MG63 (cell line): ENCODE measurements at places on chromosomes 5 and 9. TPM values are rescaled to one million over a fixed set of nuclear protein-coding genes. Genes with fewer than 3 reads are reported as not detected.

DNA sequence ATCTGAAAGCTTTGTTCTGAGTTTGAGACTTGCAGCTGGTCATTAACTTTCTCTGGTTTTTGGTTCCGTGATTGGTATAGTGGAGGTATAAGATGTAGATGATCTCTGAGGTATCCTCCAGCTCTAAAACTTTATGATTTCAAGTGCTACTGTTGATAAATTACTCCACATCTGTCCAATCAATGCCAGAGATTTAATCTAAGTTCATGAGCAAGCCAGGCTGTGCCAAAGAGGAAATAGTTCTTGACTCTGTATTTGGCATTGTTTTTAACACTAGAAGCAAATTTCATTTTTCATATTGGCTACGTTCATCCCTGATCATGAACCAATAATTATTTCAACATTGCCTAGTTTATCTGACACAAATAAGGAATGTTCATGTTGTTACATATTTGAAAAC is 28.5 kb upstream of the CHD1 start:
- DNase-seq = no peak

DNA sequence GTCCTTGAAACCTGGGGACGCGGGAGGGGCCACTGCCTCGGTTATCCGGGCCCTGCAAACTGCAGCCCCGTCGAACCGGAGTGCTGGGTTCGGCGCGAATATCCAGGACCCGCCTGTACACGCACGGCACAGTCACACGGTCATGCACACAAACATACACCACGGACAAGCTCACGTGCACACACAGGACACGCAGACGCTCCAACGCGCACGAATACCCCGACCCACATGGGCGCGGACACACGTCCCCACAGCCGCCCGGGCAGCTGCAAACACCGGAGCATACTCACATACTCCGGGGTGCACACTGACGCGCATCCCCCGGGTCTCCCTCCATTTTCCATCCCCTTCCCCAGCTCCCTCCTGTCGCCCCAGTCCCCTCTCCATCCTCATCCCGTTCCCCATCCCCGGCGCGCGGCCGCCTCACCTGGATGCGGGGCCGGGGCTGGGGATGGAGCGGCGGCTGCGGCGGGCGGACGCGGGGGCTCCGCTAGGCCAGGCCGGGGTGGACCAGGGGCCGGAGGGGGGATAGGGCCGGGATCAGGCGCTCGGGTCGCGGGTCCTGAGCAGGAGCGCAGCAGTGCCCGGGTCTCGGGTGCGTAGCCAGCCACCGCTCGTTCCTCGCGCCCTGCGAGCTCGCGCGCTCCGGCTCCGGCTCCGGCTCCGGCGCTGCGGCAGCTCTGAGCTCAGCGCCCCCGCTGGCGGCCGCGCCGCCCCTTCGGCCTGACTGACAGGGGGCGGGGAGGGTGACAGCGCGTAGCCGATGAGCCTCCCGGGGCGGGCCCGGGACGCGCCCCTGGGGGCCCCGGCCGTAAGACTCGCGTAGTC is at the start of the genes EIF4E1B and SNCB:
Gene EIF4E1B, plus strand, starts transcription at position 823 of the 828 bp plus-strand sequence. CDS start 12,113 bp downstream, outside the sequence.
Gene SNCB, minus strand, starts transcription at position 682 of the 828 bp plus-strand sequence. CDS start 880 bp downstream, outside the sequence.
- peak; percentile 76 for DNase-seq

DNA sequence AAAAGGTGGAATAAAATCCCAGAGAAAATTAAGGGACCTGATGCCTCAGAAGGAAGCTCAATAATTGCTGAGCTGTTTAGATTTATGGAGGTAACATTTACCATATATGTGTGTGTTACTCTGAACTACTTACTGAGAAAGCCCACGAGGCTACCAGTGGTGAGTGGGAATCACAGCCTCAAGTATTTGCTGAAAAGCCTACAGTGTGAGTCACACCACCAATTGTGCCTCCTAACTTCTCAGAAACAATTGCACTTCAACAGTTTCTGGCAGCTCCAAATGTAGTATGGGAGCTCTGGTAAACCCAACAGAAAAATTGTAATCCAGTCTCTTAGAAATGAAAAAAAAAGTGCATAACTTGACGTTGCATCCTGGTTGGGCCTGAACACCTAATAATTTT is 551.6 kb downstream of the PRDM9 start:
- no peak for DNase-seq

GRCh38 chr9:75699017-75699416 is 191.5 kb upstream of the PCSK5 start:
- no peak for DNase-seq

TAF11L11 gene
- total RNA-seq = not detected in 2 replicates

DNA sequence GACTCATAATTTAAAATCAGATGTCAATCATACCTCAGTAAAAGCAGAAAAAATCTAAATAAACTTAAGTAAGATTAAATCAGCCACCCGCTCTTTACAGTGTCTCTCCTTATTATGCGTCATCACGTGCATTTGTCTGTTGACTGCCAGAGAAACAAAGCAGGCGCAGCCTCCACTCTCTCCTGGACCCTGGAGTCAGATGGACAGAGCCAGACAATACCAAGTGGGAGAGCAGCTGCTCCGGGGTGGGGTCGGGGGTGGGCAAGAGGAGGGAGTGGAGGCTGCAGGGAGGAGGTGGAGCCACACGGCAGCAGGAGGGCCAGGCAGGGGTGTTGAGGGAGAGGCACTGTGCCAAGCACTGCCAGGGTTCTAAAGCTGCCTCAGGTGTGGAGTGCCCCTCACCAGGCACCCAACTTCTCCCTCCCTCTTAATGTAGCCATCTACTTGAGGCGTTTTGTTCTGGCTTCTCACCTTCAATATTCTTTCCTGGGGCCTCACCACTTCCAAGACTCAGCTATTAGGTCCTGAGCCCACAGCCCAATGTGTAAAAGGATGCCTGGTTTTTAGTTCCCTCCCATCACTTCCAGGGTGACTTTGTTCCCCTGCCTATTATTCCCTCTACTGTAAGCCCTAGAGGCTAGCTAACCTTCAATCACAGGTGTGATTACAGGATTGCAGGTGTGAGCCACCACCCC is 96.3 kb downstream of the GLDC start:
- DNase-seq = no peak

GRCh38 chr5:162529886-162530285 is 462.3 kb downstream of the GABRG2 start:
- DNase-seq = no peak

GRCh38 chr5:163248871-163249270 is 188.5 kb upstream of the CCNG1 start:
- DNase-seq = peak; percentile 48

- DNase-seq = no peak
Measured at GRCh38 chr5:110836851-110837250, 98.0 kb downstream of the SLC25A46 start.

DNA sequence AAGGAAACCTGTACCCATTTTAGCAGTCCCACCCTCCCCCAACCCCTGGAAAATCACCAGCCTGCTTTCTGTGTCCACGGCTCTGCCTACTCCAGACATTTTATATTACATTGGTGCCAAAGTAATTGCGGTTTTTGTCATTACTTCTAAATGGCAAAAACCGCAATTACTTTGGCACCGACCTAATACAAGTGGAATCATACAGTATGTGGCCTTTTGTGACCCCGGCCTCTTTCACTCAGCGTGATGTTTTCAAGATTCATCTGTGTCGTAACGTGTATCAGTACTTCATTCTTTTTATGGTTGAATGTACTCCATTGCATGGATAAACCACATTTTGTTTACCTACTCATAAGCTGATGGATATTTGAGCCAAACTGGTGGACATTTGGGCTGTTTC is 9.7 kb upstream of the ORM1 start:
- peak; percentile 32 for DNase-seq

TTC23L gene
- not detected in 2 replicates for total RNA-seq
